ENCODE measurements at places on chromosomes 11 and 22.

DNA sequence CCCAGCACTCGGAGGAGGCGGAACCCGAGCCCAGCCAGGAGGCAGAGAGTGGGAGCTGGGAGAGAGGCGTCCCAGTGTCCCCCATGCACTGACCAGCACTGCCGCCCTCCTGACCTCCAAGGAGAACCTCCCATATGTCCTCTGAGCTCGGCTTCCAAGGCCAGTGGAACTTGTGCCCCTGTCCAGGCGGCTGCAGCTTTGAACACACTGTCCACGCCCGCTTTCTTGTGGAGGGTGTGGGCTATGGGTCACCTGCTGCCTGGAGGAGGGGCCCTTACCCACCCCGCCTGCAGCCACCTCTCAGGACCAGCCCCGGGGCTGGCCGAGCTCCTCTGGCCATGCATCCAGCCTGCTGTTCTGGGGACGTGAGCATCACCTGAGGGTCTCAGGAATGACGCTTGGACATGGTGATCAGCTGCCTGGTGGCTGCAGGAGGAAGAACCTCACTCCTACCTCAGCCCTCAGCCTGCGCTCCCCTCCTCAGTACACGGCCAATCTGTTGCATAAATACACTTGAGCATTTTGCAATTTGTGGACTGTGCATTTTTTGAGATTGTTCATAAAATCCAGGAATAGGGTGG, 22.2 kb upstream of the MUC5B start:
- DNase-seq: no peak

DNA sequence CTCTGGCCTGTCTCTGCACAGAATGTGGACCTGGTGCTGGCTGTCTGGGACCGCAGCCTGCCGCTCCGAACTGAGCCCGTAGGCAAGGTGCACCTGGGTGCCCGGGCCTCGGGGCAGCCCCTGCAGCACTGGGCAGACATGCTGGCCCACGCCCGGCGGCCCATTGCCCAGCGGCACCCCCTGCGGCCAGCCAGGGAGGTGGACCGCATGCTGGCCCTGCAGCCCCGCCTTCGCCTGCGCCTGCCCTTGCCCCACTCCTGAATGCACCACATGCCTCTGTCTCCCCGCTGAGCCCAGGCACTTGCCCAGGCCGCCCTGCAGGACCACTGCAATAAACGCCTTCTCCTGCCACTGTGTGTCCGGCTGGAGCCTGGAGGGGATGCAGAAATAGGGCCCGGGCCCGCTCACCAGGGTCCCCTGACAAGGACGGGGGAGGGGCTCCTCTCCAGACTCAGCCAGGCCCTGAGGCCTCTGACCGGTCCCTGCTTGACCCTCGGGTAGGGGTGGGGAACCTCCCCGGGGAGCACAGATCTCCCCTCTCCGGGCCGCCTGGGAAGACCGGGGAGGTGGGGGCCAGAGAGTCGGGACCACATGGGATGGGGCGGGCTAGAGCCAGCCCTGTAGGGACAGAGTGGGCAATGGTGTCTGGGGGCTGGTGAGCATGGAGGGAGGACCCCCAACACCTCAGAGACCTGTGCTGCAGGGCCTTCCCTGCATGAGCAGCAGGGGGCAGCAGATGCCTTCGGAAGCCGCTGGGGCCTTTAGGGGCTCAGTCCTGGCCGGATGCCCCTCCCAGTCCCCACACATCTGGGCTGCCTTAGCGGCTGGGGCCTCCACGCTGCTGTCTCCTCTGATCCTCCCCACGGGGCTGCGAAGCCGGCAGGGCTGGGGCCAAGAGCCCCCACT, 1.4 kb upstream of the TNNI2 start:
- DNase-seq: peak; percentile 79

DNA sequence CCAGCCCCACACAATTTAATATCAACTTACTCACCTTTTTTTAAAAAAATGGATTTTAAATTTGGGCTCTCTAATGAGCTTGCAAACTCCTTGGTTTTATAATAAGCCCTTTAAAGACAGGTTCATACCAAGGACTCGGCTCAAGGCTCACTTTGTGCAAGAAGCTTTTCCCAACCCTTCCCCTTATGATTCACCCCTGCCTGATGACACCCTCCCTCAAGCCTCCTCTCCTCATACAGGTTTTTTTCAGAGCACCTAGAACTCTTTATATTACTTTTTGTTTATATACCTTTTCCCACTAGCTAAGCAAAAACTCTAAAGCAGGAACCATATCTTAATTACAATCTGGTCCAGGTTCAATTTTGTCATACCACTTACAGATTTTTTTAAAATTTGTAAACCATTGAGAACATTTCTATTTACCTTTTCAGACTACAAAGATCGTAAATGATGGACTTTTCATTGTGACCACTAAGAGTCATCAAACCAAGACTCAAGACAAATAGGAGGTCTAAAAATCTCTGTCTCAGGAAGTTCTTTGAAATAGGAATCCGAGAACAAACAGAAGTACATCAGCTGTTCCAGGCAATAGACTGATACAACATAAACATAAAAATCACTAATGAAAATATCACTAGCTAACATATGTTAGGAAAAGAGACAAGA, 13.1 kb upstream of the EXPH5 start:
- no peak for DNase-seq

DNA sequence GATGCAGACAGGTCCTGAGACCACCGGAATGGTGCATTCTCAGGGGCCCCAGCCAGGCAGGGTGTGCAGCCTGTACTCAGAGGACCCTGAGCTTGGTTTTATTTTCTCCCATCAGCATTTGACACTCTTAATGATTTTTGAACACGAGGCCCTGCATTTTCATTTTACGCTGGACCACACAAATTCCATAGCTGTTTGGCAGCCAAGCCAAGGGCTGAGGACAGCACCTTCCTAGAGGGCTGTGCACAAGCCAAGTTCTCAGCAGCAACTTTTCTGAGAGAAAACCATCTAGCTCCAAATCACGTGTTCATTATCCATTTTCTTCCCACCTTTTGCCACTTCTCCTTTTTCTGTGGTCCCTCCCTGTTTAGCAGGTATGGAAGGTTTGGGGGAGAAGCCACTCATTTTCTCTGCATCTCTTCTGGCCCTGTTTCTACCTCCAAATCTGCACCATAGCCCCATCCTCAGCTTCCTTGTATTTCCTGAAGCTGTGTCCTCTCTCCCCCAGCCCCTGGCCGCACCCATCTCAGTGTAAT, 60.4 kb downstream of the TRAF6 start:
- DNase-seq: no peak

DNA sequence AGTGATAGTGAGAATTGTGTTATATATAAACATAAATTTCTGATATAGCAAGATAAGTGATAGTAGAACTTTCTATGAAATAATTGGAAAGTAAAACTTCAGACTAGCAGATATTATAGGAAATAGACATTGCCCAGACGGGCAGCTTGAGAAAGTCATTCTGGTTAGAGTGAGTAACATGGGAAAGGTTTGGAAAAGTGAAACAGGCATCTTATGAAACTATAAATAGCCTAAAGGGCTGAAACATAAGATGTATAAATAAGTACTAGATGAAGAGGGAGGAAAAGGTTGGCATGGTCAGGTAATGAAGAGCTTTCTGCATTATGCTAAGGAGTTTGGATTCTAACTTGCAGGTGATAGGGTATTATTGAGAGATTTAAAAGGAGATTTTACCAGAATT, 101.3 kb downstream of the DYNC2H1 start:
- no peak for DNase-seq
